Bladder microvascular endothelial cell (primary cell): ENCODE measurements at places on chromosomes 2 and 18. TPM values are rescaled to one million over a fixed set of nuclear protein-coding genes. Genes with fewer than 3 reads are reported as not detected.

The ANKZF1 gene
- total RNA-seq, result 19.3 and 23.1 TPM in 2 replicates

The FHOD3 gene
- 0.06 and 0.16 TPM in 2 replicates for total RNA-seq

The PID1 gene
- 0.16 and 0.76 TPM in 2 replicates for total RNA-seq

The MAL gene
- not detected in 2 replicates for total RNA-seq

The COLEC11 gene
- total RNA-seq, result 0.16 and 0.57 TPM in 2 replicates

The B3GNT2 gene
- 22.0 and 26.7 TPM in 2 replicates for total RNA-seq

The ANKRD23 gene
- 0.49 and 1.4 TPM in 2 replicates for total RNA-seq

The CPO gene
- 0.19 TPM in 1 of 2 replicates, not detected in the other for total RNA-seq

The MMADHC gene
- total RNA-seq, result 112 and 135 TPM in 2 replicates

The RAD51AP2 gene
- not detected in 2 replicates for total RNA-seq

The CAPG gene
- total RNA-seq, result 28.0 and 102 TPM in 2 replicates

The POMC gene
- total RNA-seq, result 0.76 and 1.5 TPM in 2 replicates

The FZD7 gene
- total RNA-seq, result 0.16 and 0.25 TPM in 2 replicates

The SKOR2 gene
- not detected in 2 replicates for total RNA-seq

The OTX1 gene
- total RNA-seq, result not detected in 2 replicates

The C2orf81 gene
- 0.13 and 0.16 TPM in 2 replicates for total RNA-seq

The TXNDC2 gene
- total RNA-seq, result not detected in 2 replicates

The SGPP2 gene
- not detected in 2 replicates for total RNA-seq

The RESP18 gene
- not detected in 2 replicates for total RNA-seq

The SERPINE2 gene
- 7.4 and 17.6 TPM in 2 replicates for total RNA-seq

The NABP1 gene
- total RNA-seq, result 30.6 and 38.6 TPM in 2 replicates

The B3GNT7 gene
- total RNA-seq, result under 0.01 and 5.9 TPM in 2 replicates

The FLACC1 gene
- total RNA-seq, result 0.49 and 1.3 TPM in 2 replicates
